ENCODE measurements at places on chromosomes 12 and 14. TPM values are rescaled to one million over a fixed set of nuclear protein-coding genes. Genes with fewer than 3 reads are reported as not detected.
A peak's percentile ranks its signal among the peaks of the same experiment; 100 is the strongest.

DNA sequence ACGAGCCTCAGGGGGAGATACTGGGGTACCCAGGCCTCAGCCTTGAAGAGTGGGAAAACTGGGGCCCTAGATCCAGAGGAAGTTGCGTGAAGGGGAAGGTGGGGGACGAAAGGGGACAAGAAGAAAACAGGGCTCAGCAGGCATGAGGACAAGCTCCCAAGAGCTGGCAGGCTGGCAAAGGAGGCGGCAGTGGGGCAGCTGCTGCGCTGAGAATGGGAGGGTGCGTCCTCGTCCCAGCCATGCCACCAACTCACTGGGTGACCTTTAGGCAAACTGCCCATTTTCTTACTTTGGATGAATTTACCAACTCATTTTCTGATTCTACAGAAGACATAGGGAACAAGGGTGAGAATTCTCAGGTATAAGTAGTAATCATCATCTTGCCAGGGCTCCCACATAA lies 133.6 kb downstream of the TTC7B start:
- DNase-seq: no peak

- no peak for DNase-seq
These were observed 6.8 kb downstream of the LMNTD1 start for GRCh38 chr12:25546318-25546717.

DNA sequence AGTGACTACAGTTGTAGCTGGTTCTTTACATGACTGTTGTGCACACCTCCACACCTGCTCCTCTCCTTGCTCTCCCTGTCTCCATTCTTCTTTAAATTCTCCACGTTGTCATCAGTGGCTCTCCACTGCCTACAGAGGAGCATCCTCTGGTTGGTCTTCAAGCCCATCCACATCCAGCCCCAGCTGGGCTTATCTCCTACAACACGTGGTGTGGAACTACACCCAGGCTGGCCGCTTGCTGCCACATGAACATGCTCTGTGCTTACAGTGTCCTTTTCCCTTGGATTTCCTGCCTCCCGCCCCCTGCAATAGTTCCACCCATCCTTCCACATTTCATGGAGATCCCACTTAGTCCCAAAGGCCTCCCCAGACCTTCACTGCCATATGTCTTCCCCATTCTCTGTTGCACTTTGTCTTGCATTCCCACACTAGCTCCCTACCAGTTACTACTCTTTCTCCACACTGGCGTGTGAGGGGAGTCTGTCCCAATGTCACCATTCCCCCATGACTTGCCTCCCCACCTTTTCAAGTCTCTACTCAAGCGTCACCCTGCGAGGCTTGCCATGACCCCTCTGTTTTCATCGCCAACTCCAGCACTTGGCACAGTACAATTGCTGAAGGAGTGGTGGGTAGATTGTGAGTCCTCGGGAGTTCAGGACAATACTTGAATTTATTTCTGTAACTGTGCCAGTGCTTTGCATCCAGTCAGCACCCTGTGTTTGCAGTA lies 9.8 kb upstream of the MCRS1 start:
- peak; percentile 76 for DNase-seq

Gene P3H3
- total RNA-seq: 11.1 TPM

DNA sequence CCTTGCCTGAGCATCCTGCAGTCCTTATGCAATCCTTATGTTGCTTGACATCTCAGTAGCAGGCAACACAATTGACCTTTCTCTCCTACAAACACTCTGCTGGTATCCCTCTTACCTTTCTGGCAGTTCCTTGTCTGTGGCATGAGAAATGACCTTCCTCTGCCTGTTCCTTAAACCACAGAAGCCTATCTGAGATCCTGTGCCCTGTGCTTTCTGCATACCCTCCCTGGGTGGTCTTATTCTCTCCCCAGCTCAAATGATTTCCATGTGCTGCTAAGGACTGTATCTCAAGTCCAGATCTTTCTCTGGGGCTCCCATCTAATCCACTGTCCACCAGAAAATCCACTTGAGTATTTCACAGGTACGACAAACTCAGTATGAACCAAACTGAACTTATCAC lies 2.0 kb upstream of the ARHGAP9 start:
- no peak for DNase-seq

- DNase-seq: peak; percentile 94
These were observed 2.2 kb upstream of the NFATC4 start for GRCh38 chr14:24365600-24366412.

Gene KRT6C
- not detected for total RNA-seq

DNA sequence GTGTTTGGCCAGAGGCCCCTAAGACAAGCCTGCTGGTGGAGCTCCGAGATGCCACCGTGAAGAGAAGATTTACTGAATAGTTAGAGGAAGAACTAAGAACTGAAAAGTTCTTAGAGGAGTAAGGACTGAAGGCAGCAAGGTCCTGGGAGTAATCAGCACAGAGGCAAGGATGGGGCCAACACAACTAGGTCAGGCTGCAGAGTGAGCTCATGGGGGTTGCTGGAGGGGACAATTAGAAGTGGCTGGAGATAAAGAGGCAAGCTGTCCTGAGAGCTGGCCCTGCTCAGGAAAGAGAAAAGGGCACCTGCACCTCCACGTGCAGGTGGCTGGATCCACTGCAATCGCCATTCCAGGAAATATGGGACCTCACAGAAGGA lies 52.7 kb downstream of the NFKBIA start:
- DNase-seq: no peak

Gene MOK
- total RNA-seq: 13.9 TPM

Gene ISM2
- total RNA-seq: not detected

Gene SLC7A7
- total RNA-seq: 25.5 TPM

- no peak for DNase-seq
These were observed 125.4 kb downstream of the SNAPC1 start for GRCh38 chr14:61887628-61888027.

Gene DENR
- 35.1 TPM for total RNA-seq

DNA sequence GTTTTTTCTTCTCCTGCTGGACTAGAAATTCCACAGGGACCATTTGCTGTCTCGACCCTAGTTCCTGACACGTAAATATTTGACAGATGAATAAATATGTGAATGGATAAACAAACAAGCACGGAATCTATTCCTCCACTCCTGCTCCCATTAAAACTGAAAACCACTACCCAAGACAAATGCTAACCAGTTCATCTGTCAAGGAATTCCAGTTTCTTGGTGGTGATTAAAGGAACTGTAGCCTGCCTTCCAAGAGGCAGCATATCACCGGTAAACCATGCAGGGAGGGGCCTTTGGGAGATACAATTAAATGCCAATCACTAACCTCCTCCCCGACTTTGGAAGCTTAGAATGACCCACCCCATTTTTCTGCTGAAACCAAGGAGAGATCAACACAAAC lies 95.4 kb downstream of the TTC7B start:
- no peak for DNase-seq

- DNase-seq: no peak
These were observed 1.4 kb downstream of the MAP3K9 start for GRCh38 chr14:70807898-70808415.

GRCh38 chr12:63980211-63980610 lies 135.7 kb downstream of the SRGAP1 start:
- no peak for DNase-seq

DNA sequence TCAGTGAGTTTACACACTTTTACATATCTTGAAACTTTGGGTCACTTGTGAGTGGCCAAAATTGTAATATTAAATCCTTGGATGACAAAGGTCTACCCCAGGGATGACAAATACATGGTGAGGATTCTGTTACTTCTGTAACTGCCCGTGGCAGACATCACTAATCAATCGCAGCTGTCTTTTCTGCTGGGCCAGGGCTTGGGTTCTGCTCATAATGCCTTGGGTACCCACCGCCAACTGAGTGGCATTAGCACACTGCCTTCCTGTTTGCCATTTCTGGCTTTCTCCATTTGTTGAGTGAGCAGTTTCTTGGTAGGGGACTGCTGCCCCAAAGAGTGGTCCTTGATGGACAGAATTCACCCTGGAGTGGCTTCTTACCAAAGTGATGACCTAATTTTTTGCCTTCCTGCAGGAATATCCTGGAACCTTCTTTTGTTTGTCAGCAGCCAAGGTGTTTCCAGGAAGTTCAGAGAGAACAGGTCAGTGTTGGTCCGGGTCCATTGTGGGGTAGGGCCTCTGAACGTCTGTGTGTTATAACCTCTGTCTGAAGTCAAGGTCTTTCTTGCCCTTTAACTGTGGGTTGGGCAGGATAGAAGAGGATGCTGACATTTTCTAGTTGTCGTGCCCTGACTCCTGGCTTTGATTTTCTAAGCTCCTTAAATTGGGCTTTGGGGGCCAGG lies 6.2 kb downstream of the TSPAN9 start:
- no peak for DNase-seq

GRCh38 chr14:96688629-96689028 lies 108.6 kb upstream of the VRK1 start:
- DNase-seq: no peak

DNA sequence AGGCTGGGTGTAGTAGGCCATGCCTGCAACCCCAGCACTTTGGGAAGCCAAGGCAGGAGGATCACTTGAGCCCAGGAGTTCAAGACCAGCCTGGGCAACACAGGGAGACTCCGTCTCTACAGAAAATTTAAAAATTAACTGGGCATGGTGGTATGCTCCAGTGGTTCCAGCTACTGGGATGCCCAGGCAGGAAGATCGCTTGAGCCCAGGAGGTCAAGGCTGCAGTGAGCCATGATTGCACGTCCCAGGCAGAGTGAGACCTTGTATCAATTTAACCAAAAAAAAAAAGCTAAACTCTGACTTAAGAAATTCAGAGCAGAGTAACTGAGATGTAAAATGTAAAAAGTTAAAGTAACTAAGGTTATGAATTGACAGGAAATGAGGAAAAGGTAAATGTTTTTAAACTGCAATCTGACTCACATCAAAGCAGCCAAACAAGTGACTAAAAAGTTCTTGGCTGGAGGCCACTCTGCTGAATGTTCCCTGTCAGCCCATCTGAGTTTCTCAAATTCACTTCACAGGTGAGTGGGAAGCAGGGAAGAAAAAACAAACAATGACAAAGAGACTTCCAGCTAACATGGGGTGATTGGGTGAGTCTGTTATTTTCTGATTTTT lies 21.3 kb downstream of the PRKD1 start:
- DNase-seq: no peak

DNA sequence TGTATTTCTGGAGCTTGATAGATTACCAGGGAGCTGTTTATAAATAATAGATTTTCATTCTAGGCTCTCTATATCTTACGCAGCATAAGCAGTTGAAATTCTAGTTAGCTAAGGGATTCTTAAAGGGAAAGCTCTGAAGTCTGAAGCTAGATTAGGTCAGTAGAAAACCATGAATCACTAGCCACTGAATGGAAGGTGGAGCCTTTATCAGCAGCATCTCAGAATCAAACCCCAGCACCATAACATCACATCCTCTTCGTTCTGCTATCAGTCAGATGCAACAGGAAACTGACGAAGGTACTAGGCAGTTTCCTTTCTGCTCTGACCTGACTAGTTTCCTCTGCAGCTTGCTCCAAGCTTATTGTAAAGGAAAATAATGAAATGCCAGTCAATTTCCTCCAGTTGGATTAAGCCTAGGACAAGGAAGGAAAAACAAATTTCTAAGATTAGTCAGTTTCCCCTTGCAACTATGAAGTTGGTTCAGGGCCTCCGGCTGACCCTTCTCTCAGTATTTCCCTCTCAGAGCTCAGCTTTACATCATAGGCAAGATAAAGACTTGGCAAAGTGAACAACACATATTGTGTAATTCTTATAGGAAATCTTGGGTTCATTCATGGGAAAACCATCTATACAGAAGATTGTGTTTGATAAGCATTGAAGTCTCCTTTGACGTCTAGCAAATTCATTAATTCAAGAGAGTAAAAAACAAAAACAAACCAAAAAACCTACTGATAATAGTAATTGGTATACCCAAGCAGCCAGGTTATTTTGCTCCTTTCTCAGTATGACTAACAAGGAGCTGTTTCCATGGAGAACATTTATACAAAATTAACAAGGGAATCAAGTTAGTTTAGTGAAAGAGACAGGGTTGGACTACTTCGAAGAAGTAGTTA lies 43.4 kb upstream of the CFAP54 start:
- DNase-seq: no peak

DNA sequence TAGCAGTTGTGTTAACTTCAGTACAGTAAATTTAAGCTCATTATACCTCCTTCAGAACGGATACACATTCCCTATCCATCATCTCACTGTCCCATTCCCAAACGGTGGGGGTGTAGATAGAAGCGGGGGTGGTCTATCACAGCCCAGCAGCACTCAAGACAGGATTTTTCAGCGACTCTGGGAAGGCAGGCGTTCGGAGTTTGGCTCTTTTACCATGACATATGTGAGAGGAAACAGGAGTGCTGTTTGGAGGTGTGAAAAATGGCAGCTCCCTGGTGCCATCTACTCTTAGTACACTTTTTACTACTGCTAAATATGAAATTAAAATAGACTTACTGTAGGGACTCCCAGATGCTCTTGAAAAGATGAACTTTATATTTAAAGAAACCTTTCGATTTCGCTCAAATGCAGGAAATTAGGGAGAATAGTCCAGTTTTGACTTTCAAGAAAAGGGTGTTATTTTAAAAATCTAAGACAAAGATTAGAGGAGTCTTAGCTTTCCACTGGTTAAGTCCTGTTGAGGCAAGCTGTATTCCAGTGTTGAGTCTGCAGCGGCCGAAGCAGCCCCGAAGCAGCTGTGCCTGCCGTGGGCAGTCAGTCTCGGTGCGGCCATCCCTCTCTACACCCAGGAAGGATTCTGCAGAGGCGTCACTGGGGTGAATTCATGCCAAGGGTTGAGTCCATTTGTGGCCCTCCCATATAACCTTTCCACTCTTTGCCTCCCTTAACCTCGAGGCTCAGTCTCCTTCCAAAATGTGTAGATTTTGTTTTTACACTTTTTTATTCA lies 42.1 kb downstream of the KCNMB4 start:
- DNase-seq: no peak

DNA sequence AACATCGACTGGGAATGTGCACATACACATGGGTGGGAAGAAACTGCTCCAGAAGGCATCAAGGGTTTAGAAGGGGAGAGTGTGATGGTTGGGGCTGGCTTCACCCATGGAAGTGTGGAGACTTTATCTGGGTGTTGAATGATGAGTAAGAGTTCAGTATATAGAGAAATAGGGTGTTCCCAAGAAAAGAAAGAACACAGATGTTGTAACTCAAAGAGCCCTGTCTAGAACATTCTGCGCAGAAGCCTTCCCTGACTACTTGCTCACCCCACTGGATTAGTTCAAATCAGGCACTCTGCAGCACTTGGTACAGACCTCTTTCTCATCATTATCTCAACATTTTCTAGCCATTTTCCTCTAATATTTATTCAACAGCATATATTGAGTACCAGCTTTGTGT lies 491.7 kb downstream of the SNAPC1 start:
- no peak for DNase-seq

DNA sequence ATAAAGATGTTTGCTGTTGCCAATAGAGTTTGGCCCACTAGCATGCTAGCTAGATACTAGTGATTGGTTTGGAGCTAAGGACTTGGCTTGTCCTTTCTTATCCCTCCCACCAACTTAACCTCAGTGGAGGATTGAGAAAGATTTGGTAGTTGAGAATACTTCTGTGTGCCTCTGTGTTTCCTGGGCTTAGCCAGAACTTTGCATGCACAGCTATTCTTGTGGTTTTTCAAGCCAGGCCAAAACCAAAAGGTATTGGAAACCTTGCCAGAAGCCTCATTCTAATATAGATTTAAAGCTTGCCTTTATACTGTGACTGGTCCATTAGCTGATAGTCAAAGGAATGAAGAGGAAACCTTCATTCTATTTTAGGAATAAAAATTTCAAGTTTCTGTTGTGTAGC lies 188.5 kb downstream of the CCDC91 start:
- DNase-seq: no peak

Gene ZDHHC22
- not detected for total RNA-seq

- no peak for DNase-seq
These were observed 24.3 kb upstream of the OR6J1 start for GRCh38 chr14:22668417-22668816.

- no peak for DNase-seq
These were observed 469.1 kb downstream of the PRKD1 start for GRCh38 chr14:29458547-29458946.

All from mesenteric fat pad (tissue), 1 donor.